Fibroblast of the aortic adventitia (primary cell): ENCODE measurements at places on chromosomes 1 and 21. TPM values are rescaled to one million over a fixed set of nuclear protein-coding genes. Genes with fewer than 3 reads are reported as not detected.

The PRKAA2 gene
- 0.16 and 3.7 TPM in 2 replicates for total RNA-seq

The ISG20L2 gene
- total RNA-seq: 9.9 and 27.4 TPM in 2 replicates

DNA sequence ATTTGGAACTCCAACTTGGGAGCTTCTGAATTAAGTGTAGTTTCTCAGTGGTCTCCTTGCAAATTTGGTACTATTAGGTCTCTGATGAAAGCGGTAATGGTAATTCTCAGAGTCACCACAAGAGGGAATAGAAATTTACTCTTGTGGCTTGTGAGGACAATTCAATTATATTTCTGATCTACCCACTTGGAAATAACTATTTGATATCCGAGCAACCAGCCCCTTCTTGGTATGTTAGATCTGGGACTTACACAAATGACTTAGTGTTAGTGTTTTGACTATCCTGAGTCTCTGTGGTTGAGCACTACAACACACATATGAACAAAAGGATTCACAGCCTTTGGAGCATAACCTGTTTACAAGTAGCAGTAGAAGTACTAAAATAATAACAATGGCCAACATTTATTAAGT lies 68.1 kb downstream of the RPS6KA1 start:
- peak; percentile 76 for DNase-seq

DNA sequence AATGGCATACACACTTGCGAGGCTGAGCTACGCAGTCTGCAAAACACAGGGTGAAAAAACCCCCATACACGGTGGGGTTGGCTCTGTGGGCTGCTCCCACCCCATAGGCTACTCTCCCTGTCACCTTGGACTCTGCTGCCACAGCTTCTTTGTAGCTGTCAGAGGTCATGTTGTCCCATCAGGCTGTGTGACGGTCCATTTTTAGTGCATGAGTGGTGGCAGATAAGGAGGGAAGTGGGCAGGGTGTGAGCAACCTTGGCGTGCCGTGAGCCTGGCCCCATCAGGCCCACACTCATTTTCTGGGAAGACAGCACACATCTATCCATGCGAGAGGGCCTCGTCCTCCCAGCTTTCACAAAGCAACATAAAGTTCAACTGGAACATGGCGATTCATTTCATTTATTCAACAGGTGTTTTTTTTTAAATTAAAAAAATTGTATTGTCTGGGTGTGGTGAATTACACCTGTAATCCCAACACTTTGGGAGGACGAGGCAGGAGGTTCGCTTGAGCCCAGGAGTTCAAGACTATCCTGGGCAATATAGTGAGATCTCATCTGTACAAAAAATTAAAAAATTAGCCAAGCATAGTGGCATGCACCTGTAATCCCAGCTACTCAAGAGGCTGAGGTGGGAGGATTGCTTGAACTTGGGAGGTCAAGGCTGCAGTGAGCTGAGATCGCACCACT lies 9.5 kb downstream of the GPR137B start:
- no peak for DNase-seq

- DNase-seq: no peak
Observed at GRCh38 chr1:247409869-247410544, 6.0 kb upstream of the NLRP3 start.

GRCh38 chr1:62285984-62286785 lies 33.0 kb downstream of the KANK4 start:
- DNase-seq: no peak

The OSBPL9 gene
- 24.2 and 52.7 TPM in 2 replicates for total RNA-seq
